ENCODE measurements at places on chromosomes 1 and 21.
A peak's percentile ranks its signal among the peaks of the same experiment; 100 is the strongest.

DNA sequence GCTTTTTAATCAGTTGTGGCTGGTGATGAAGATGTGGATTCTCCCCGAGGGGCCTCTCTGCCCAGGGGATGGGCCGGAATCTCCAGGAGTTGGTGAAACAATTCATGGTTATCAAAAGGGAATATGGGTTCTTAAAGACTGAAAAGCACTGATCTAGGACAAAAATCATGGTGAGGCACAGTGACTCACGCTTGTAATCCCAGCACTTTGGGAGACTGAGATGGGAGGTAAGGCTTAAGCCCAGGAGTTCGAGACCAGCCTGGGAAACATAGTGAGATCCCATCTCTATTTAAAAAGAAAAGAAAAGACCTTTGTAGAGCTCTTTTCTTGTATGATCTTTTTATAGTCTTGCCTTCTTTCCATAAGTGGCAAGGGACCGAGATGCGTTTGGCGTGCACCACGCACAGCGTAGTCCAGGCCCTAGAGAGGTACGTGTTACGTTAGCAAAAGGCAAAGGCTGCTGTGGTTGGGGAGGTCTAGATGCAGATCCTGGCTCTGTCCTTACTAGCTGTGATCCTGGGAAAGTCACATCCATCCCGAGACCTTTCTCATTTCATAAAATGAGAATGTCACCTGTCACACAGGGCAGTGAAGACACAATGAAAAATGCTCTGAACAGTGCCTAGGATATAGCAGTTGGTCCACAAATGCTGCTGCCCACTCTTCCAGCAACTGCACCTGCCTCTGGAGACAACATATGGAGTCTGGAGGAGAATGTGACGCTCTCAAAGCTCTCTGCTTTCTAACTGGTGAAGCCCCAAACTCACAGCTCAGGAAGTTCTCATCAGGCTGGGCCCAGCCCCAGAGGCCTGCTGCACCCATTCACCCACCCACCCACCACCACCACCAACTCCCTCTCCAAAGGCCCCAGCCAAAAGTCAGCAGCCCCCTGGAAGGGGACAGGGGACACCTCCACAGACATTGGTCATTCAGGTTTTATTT, 54.8 kb downstream of the KIF21B start:
- no peak for DNase-seq

GRCh38 chr1:157652859-157653493, 47.6 kb downstream of the FCRL3 start:
- no peak for DNase-seq

- no peak for DNase-seq
Measured at GRCh38 chr1:1285102-1285571, 4.9 kb downstream of the SCNN1D start.

GRCh38 chr1:84632673-84633434, 57.4 kb downstream of the SSX2IP start:
- no peak for DNase-seq

DNA sequence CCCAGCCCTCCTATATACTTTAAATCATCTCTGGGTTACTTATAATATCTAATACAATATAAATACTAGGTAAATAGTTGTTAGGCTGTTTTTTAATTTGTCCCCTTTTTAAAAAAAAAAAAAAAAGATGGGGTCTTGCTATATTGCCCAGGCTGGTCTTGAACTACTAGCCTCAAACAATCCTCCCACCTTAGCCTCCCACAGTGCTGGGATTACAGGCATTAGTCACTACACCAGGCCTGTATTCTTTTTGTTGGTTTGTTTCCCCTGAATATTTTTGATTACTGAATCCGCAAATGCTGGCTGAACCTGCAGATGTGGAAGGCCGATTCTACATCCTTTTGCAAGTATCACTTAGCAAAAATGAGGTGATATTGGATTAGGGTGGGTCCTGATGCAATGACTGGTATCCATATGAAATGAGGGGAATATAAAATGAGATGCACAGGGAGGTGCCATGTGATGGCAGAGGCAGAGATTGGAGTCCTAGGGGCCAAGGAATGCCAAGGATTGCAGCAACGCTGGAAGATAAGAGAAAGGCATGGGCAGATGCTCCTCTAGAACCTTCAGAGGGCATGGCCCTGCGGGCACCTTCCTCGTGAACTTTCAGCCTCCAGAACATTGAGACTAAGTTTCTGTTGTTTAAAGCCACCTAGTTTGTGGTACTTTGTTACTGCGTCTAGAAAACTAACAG, 58.8 kb downstream of the SSBP3 start:
- DNase-seq = no peak

GRCh38 chr1:82052563-82052962, 251.8 kb downstream of the ADGRL2 start:
- no peak for DNase-seq

GRCh38 chr21:45917241-45917640, 64.3 kb upstream of the COL6A1 start:
- DNase-seq = no peak

- peak; percentile 24 for DNase-seq
Measured at GRCh38 chr1:153831026-153831425, 55.8 kb downstream of the SLC27A3 start.

DNA sequence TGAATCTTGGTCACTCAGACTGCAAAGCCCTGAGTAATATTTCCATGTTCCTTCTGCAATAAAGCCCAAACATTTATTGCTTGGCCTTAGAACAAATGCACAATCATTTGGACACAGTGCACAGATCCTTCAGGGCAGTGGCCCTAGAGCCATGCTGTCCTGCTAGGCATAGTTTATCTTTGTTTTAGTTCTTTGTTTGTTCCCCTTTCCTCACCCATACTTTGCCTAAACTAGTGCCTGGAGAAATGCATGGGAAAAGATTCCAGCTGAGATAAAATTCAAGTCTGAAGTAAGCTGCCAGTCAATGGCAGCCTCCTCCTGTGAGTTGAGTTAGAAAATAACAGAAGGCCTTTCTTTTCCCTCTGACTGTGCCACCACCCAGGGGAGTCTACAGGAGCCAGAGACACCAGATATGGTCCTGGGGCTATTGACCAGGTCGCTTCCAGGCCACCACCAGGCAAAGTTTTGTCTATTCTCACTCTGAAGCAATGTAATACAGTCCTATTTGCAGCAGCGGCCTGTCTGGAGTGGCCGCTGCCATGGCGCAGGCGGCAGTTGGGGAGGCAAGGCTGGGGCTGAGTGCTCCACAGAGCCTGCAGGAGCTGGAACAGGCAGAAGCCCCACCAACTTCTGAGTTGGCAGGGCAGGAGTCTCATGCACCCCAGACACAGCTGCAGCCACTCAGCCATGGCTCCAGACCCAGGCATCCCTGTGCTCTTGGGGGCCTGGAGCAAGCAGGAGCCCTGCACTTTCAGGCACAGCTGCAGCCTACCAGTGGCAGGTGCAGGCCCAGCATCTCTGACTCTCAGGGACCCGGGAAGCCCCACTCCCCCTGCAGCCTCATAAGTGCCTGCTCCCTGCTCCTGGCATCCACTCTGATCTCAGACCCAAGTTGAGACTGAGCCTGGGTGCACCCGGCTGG, 258.6 kb downstream of the GPATCH2 start:
- no peak for DNase-seq

DNA sequence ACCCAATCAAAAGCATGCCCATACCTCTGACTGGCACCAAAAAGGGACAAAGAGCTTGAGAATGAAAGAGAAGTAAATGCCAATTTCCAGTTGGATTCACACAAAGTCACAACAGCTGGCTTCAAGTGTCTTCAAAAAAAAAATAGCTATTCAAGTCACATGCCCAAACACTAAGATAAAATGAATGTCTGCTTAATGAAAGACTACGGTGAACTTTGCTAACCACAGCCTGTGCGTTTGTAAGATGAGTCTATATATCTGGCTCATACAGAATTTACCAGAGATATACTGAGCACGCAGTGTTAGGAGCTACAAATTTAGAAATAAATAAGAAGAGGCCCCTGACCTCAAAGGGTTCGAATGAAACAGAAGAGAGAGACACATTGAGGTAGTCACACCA, 73.2 kb downstream of the DAB1 start:
- DNase-seq = no peak

DNA sequence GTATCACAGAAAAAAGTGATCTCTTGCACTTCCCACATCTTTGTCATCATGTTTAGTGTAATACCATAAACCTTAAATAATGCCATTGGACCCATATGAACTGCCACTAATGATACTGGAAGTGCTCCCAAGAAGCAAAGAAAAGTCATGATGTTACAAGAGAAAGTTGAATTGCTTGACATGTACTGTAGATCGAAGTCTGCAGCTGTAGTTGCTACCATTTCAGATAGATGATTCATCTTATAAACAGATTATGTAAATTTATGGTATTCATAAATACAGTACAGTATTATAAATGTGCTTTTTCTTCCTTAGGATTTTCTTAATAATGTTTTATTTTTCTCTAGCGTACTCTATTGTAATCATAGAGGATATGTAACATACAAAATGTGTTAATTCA, 30.1 kb upstream of the LAMC2 start:
- no peak for DNase-seq

GRCh38 chr21:33949516-33950430, 34.2 kb upstream of the ATP5PO start:
- DNase-seq = no peak

DNA sequence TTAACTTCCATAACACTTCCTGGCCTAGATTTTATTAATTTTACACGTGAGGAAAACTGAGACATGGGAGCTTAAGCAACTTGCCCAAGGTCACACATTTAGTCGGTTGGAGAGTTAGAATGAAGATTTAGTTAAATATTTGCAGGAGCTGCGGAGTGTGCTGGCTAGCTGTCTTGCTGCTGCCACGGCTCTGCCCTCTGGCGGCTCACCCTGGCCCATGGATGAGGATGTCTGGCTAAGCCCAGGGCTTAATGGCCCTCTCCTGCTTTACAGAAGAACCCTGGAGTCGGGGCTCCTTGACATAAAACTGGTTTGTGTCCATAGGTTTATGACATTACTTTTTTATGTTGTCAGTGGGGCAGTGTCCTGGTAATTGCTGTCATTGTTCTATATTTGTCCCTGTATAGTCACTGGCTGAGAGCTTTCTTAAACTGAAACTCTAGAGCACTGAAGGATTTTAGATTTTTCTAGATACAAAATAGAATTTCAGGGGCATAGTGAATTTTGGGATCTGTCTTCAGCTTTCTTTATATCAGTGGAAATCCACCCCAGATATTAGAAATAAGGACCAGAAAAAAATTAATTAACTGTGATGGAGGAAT, 88.9 kb upstream of the WLS start:
- no peak for DNase-seq

- no peak for DNase-seq
Measured at GRCh38 chr1:157968508-157968907, 24.9 kb upstream of the KIRREL1 start.
